ENCODE measurements at places on chromosomes 12 and 14.
A peak's percentile ranks its signal among the peaks of the same experiment; 100 is the strongest.

- DNase-seq = no peak
These were observed 16.7 kb downstream of the TMEM19 start for GRCh38 chr12:71702590-71702989.

GRCh38 chr14:73877790-73878189 lies 8.9 kb upstream of the ZNF410 start:
- DNase-seq = no peak

DNA sequence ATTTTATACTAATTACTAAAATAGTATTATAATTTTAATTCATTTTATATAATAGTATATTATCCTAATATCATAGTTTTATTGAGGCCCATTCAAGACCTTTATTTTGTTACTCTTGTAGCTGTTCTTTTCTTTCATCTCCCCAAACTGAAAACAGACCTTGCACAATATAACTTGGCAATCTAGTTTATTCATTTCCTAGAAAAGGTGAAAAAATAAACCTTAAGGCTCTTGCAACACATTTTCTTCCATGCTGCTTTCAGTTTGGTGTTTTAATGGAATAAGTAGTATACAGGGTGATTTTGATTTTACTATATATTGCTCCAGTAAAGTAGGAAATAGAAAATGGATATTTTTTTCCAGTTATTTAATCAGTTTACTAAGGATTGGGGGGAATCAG lies 174.0 kb downstream of the SLC2A13 start:
- no peak for DNase-seq

DNA sequence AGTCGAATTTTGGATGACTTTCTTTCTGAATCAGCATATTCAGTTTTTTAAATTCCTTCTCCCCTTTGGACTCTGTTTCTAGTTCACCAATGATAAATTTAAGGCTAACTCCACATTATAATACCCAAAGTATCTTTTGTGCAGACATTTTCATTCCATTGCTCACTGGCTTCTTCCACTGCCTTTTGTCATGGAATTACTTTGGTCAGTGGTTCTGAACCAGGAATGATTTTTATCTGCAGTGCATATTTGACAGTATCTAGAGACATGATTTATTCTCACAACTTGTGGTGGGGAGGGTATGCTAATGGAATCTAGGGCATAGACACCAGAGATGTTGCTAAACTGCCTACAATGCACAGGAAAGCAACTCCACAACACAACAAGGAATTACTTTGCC lies 234.4 kb upstream of the PRKD1 start:
- no peak for DNase-seq

DNA sequence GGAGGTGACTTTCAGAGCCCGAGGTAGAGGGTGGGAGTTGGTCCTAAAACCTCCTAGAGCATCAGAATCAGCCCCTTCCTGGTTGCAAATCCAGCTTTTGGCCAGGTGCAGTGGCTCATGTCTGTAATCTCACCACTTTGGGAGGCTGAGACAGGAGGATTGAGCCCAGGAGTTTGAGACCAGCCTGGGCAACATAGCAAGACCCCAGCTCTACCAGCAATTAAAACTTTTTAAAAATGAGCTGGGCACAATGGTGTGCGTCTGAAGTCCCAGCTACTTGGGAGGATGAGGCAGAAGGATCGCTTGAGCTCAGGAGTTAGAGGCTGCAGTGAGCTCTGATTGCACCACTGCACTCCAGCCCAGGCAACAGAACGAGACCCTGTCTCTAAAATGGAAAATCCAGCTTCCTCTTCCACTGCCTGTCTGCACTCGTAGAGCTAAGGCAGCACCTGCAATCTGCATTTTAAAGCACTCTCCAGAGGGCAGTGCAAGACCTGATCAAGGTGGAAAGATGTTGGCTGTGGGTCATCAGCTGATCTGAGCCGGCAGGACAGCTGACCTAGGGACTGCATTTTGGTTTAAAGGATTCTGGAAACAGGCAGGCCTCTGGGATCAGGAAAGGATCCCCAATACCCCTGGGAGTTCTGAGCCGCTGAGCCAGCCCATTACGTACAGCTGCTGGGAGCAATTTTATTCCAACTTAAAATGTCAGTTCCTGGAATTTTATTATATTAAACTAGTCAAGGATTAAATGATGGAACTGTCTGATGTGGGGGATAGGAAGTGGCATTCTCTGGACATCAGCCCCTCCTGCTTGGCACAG lies 1.8 kb upstream of the TESC start:
- DNase-seq = no peak

DNA sequence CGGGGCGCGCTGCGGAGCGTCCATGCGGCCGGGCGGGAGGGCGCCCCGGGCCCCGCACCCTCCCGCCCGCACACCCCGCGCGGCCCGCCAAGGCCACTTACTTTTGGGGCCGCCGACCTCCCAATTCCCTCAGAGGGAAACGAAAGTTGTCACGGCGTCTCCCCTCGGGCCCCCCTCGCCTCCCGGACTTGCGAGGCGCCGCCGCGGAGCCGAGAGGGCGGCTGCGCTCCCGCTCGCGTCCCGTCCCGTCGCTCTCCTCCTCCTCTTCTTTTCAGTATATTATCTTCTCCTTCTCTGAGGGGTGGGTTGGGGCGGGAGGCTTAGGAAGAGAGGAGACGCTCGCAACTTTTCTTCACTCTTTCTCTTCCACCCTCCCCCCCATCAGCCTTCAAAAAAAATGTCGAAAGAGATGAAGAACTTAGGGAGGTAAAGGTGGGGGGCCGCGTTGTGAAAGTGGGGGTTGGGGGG lies 613 bp downstream of the DUSP16 start:
- no peak for DNase-seq

- DNase-seq = no peak
These were observed 811 bp downstream of the MTERF2 start for GRCh38 chr12:106986135-106986534.

GRCh38 chr12:42631513-42631912 lies 42.0 kb upstream of the PRICKLE1 start:
- no peak for DNase-seq

GRCh38 chr12:10098791-10099190 lies at the start of gene CLEC1A:
TSS of gene CLEC1A (minus strand) at chr12:10098985. CDS start at chr12:10098922, 63 bp downstream.
- no peak for DNase-seq

DNA sequence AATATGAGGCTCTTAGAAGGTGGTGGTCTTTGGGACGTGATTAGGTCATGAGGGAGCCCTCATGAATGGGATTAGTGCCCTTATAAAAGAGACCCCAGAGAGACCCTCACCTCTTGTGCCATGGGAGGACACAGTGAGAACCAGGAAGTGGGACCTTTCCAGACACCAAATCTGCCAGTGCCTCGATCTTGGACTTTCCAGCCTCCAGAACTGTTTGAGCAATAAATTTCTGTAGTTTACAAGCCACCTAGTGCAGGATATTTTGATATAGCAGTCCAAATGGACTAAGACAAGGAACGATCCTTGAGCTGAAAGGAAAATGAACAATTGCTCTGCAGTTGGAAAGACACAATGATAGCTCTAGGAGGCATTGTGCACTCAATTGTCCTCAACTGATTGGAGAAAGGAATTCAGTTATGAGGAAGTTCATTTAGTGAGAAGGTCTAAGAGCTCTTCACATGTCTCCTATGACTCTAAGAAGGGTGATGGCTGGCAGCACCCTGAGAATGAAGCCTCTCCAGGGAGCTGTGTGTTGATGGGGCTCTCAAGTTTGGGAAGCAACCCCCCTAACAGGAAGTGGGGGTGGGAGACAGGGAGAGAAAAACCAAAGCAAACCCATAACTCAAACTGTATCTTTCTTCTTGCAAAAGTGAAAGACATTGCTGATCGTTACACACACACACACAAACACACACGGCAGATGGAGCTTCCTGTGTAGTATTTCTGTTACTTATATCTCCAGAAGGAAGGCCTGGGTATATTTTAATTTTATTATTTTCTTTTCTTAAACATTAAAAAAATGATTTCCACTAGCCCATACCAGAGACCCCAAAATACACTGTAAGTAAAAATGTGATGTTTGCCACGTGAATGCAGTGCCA lies 21.0 kb downstream of the CHST11 start:
- no peak for DNase-seq

GRCh38 chr12:68223067-68223747 lies 2.4 kb downstream of the IL26 start:
- peak; percentile 74 for DNase-seq

- DNase-seq = no peak
These were observed 18.2 kb downstream of the IFNG-AS1 start for GRCh38 chr12:68007466-68007865.

GRCh38 chr14:104696671-104697316 lies 7.4 kb downstream of the INF2 start:
- no peak for DNase-seq

DNA sequence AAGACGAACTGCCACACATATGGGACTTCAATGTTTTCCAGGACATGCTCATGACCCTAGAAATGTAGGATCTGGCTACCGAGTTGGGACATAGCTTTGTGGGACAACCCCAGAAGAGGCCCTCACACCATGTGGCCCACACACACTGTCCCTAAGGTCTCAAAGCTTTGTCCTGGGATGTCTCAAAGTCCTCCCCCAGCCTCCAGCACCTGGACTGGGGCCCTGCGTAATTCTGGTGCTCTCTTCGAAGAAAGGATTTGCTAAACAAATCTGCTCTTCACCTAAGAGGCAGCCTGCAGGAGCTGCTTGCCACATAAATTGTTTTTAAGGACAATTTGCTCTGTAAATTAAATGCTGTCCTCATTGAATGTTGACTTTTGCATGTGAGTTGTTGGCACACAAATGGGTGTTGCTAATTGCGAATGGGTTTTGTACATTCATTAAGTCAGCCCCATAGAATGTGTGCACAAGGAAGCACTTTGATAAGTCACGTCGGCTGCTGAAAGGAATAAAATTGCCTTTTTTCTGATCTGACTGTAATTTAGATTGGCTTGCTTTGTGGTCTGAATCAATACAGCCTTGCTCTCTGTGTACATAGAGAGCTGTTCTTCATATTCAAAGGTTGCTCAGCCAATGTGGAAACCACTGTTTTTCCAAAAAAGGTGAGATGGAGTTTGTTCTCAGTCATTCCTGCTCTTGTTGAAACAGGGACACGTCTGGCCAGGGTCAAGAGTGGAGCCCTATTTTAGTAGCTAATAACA lies 161.6 kb upstream of the PWP1 start:
- DNase-seq = no peak

GRCh38 chr14:85058150-85058549 lies 471.8 kb upstream of the FLRT2 start:
- no peak for DNase-seq

DNA sequence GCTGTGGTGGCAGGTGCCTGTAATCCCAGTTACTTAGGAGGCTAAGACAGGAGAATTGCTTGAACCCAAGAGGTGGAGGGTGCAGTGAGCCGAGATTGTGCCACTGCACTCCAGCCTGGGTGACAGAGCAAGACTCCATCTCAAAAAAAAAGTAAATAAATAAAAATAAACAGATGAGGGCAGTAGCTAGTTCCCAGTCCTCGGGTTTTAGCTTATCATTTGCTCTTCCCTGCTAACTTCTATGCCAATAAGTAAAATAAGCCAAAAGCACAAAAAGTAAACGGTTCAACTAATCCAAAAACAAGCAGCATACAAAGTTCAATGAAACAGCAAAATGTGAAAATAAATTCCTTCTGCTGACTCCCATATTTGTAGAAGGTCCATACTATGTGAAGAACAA lies 133.0 kb upstream of the TMCC3 start:
- DNase-seq = no peak

DNA sequence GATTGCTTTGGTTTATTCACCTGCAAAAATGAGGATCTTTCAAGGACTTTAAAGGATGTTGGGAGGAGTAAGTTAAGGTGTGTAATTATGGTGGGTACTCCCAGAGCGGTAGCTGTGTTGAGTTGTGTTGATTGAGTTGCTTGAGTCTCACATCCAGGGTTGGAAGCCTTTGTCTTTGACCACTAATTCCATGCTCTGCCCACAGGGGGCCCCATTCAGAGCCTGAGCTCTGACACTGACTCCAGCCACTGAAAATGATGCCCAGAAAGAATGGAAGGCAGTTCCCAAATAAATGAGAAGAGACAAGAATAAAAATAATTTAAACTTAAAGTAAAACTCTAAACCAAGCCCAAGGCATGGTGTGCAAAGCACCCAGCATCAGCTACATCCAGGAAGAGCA lies 237.4 kb upstream of the PWP1 start:
- DNase-seq = no peak

DNA sequence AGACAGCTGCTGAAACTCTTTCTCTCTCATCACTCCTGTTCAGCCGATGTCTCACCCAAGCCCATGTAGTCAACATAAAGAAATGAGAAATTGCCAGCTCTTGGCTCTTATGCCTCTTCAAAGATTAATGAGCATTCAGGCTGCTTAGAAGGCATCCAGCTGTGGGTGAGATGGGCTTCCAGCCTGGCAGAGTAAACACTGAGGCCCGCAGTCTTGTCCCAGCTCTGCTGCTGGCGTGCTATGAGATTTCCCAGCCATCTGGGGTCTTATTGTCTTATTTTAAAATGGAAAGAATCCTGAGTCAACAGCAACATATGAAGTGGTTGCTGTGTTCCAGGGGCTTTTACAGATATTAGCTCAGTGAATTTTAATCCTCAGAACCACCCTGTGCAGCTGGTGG lies 12.6 kb downstream of the RXYLT1 start:
- DNase-seq = no peak

DNA sequence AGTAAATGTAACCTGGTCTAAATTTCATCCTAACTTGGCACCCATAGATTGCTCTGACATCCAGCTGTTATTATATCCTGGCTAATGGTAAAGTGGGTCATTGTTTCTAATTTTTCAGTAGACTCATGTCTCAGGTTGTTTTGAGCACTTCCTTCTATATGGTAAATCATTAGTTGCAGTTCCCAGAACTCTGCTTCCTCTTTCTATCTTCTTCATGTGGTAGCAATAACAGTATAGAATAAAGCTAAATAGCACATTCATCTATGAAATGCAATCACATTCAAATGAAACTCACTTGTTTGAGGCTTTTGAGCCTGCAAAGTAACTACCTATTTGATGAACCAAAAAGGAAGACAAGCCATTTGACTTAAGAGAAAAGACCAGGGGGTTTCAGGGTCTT lies 65.1 kb upstream of the GZMB start:
- DNase-seq = no peak

DNA sequence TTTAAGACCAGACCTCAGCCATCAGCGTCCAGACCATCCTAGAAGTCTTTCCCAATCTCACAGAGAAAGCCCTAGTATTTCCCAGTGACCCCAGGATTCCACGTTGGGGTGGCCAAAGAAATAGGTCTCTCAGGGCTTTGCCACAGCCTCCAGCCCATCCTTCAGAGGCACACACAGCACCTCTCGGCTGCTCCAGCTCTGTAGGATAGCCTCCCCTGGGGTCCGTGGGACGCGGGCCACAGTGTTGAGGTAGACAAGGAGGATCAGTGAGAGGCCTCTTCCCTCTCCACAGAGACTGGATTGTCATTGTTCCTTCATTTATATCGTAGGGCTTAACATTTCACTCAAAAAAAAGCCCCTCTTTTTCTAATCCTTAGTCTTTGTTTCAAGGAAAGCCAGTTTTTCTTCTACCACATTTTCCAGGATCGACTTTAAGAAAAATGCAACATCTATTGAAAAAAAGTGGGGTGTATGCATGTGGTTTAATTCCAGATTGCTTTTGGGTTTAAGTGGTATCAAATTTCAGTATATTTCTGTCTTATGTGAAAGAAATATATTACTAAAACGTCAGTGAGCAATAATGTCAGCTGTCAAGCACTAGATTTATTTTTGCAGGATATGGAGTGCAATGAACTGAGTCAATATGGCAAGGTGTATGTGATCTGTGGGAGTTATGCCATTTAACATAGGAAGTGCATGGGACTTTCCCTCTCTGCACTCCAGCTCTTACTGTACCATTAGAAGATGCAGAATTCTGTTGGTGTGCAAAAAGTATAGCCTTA lies 187.5 kb downstream of the MSRB3 start:
- no peak for DNase-seq

Measured in naive thymus-derived CD8-positive, alpha-beta T cell (primary cell).